Activated CD4-positive, alpha-beta T cell treated with anti-CD3 and anti-CD28 coated beads, Interleukin-2, Interleukin-6, amounts not matched to agents 100 ng/mL and 50 ng/mL, durations not matched to agents 16 hours and 8 hours (primary cell): ENCODE measurements at places on chromosomes 3 and 15.

DNA sequence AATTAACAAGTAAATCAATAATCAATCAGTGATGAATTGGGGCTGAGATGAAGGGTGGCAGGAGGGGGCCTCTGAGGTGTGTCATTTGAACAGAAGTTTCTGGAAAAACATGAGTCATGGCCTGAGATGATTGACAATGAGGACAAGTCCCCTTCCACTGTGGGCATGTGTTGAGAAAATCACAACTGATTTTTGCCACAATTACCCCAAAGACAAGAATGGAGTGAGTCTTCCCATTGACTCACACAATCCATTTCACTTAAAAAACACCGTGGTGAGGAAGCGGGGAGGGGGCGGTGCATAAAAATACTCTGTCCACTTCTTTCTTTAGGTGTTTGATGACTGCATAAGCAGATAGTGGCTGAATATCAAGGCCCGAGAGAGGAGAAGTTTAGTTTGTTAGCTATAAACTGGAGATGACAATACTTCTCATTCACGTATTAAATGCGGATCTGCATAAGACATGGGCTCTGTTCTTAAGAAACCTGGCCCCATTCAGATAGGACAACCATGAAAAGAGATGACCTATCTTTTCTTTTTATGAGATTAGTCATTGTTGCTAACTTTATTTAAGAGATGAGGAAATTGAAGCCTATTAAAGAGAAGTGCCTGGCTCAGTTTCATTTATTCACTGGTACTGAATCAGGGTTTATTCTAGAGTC is 34.7 kb downstream of the SHC4 start:
- peak; percentile 83 for DNase-seq

GRCh38 chr15:49085696-49086459 is 39.6 kb upstream of the SECISBP2L start:
- no peak for DNase-seq

- DNase-seq: peak; percentile 25
Measured at GRCh38 chr3:129605203-129605921, 1.1 kb downstream of the PLXND1 start.

DNA sequence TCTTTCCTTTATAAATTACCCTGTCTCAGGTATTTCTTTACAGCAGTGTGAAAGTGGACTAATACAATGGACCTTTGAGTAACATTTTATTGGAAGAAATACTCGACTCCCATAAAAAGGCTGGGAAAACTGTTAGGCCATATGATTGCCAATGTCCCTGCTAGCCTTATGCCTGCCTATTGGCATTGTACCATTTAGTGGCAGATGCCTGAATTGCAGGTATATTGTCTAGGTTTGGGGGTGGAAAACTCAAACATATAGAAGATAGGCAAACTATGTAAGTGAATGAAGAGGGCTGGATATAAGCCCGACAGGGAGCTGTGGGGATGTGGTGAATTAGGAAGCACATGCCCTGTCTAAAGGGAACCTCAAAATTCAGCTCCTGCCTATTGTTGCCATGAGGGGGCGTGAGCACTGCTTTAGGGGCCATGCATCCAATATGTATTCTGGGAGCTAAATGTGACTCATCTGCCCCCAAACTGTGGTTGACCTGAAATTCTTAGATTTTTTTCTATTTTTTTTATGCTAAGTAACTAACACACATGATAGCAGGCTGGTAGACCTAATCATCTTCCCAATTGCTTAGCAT is 65.2 kb upstream of the TRA2B start:
- peak; percentile 21 for DNase-seq

DNA sequence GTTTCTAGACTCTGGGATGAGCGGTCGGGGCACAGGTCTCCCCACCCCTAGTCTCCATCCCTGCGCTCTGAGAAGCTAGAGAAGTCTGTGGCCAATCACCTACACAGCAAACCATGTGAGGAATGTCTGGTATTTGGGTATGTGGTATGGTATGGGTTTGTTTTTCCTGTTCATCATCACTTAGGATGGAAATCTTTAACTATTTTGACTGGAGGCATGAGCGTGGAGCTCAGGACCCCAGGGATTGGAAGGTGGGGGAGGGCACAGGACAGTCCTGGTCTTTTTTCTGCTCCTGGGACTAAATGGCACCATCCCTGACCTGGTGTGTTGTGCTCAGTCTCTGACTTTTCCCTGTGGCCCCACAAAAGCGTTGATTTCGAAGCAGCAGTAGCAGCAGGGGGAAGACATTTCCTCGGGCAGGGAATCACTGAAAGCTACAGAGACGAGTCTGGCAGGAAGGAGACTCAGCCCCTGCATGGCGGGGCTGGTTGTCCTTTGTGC is 191.7 kb upstream of the TPM1 start:
- no peak for DNase-seq

GRCh38 chr3:59017617-59017984 is 32.2 kb downstream of the CFAP20DC start:
- DNase-seq: no peak

DNA sequence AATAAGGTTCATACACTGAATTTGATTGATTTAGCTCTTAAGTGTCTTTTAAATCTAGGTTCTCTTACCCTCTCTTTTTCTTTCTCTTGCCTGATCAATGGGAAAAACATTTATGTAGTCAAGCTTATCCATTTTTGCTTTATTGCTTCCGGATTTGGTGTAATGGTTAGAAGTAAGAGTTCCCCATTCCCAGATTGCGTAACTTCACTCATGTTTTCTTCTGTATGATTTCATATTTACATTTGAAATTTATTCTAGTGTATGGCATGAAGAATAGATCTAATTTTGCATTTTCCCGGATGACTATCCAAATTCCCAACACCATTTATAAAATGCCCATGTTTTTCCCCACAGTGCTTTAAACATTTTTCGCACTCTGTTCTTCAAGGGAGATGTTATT is 27.9 kb upstream of the SV2B start:
- no peak for DNase-seq

- no peak for DNase-seq
Measured at GRCh38 chr3:181704421-181705085, 7.2 kb upstream of the SOX2 start.
